ENCODE measurements at places on chromosomes 16 and 17.

DNA sequence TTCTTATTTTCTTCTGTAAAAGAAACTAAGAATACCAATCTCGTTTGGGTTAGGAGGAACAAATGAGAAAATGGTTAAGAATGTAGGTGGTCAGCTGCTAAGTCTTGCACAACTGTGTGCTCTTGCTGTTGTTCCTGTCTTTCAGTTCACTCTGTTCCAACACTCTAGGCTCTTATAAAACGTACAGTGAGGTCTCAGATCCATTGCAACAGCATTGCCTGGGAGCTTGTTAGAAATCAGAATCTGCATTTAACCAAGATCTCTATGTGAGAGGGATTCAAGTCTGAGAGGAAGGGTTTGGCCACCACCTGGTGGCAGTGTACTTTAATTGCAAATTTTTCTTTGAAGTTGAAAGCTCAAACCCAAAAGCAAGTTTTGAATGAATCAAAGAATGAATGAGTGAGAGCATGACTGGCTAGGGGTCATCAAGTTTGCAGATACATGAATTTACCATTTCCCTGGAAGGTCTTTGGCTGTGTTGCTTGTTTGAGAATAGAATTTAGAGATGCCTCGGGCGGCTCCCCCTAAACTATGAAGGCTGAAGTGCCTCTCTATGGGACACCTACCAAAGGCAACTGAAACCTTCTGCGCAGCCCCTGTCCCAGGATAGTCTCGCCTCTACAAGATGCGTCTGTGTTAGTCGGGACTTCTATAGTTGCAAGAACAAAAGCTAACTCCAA lies 2.5 kb downstream of the ALOX15B start:
- DNase-seq, result peak; percentile 47

DNA sequence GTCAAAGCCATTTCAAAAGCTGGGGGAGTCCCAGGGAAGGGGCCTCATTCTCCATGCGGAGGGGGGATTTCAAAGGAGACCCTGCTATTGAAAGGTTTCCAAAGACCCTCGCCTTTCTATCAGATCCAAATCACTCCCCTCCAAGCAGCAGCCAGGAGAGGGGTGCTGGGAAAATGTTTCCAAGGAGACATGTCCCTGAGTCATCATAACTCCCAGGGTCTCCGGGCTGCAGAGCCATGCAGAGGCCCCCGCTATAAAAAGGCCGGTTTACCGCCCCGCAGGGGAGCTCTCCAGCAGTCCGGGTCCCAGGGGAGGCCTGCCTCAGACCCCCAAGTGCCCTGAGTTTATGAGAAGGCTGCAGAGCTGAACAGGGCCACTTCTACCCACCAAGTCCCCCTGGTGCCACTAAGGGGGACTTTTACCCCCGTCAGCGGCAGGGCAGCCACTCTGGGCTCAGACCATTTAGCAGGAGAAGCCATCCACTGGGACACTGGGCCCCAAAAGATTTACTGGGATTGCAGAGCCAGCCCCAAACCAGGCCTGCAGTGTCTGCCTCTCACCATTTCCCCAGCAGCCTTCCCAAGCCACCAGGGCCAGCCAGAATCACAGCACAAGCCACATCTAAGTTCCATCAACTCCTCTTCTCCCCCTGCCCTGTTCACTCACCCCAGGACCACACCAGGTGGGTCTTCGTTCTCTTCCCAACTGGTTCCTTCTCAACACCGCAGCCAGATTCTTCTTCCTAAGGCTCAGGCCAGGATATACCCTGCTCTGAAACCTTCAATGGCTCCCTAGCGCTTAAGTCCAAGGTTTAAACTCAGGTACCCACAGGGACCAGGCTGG lies 234.4 kb downstream of the ZNF423 start:
- peak; percentile 30 for DNase-seq

DNA sequence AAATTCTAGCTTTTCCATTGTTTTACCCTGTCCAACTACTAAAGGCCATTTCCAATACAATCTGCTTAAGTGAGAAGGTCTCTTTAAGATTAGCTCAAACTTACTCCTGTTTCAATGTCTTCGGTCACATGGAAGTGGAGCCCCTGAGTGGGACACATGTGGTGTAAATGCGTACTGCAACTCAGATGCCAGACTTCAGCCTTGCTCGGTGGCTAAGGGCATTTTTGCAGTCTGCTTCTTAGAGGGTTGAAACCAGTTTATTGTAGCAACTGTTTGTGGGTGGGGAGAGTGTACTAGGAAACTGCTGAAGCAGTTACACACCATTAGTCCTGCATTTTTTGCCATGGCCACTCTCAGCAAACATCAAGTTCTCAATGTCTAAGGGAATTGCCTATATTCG lies 140.6 kb downstream of the PARN start:
- peak; percentile 44 for DNase-seq

GRCh38 chr17:80277751-80278671 lies 17.4 kb downstream of the RNF213 start:
- no peak for DNase-seq

- DNase-seq, result no peak
Measured at GRCh38 chr16:24745391-24745790, 15.9 kb downstream of the TNRC6A start.

- DNase-seq, result no peak
Measured at GRCh38 chr17:64326420-64327054, 63.5 kb upstream of the TEX2 start.

All from fibroblast of skin of right quadriceps (primary cell).